ENCODE measurements at places on chromosomes 12 and 14.

GRCh38 chr14:99971087-99971940 is 93.9 kb upstream of the EVL start:
- peak; percentile 94 for DNase-seq

GRCh38 chr14:93929048-93929535 is 1.9 kb downstream of the FAM181A start:
- DNase-seq, result no peak

DNA sequence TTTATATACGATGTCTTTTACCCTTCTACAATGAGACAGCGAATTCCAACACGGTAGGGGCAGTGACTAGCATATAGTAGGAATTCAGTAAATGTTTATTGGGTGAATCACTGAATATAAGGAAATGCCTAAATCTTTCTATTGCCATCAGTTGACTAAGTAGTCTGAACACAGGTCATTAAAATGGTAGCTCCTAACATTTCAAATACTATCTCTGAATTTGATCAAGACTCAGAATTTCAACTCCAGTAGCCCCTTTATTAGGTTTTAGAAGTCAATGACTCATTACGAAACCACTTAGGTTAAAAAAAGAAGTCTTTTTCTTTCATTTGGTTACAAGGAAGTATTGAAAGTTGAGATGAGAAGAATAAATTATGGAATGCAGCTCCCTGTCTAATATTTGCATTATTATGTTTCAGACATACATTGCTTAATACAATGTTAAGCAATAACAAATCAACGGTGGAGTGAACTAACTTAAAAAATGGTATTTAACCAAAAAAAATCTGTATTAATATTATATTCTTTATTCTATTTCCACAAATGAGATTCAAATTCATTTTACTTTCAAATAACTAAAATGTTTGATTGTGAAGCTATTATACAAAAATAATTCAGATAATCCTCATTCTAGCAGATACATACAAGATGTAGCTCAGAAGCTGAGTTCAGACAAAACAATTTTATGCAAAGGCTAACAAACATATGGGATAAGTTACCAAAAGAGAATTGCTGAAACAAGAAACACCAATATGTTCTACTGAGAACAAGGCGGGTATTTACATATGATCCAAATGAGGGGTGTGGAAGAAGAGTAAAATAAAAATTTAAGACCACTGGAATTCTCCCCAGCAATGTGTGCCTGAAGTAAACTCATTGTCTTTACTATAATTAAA is 302.7 kb downstream of the CEP128 start:
- DNase-seq, result no peak

- DNase-seq, result no peak
These were observed 32.1 kb upstream of the PTGDR start for GRCh38 chr14:52235434-52235833.

DNA sequence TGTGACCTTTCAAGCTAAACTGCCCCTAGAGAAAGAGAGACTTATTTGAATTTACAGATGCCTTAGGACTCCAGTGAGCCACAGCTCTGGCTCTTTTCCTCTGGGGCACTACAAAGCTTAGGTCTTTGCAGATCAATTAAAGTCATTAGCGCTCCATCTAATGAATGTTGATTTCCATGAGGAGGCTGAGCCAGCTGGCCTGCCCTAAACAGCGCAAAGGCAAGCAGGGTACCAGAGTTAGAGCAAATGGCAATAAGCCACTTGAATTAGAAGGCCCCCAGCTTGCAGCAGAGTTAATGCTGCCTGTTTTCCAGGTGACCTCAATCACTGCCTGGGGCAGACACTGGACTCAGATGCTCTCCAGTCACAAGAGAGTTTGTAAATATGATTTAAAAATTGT is 695.3 kb downstream of the DIO2 start:
- DNase-seq, result peak; percentile 57

- peak; percentile 22 for DNase-seq
These were observed 64.9 kb upstream of the ZDHHC17 start for GRCh38 chr12:76698966-76699365.

DNA sequence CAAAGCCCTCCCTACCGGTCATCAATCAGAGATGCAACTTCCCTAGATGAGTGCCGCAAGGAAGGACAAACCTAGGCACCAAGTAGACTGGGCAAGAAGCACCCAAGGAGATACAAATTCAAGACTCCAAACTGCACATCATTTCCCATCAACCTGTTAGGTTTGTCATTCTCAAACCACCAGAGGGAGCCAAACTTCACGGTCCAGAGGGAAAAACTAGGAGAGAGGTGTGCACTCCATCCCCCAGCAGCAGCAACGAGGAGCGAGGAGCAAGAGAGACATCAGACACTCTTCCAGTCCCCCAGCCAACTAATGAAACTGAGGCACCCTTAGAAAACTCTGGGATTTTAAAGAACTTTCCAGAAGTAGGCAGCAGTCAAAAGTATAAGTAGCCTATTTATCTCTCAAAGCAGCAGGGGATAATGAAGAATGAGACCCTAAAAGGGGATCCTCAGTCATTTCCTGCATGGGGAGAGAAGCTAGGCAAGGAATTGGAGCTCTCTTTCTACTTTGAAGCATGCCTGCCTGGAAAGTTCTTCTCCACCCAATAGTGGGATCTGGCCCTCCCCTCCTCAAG is 37.0 kb upstream of the NT5DC3 start:
- peak; percentile 73 for DNase-seq

DNA sequence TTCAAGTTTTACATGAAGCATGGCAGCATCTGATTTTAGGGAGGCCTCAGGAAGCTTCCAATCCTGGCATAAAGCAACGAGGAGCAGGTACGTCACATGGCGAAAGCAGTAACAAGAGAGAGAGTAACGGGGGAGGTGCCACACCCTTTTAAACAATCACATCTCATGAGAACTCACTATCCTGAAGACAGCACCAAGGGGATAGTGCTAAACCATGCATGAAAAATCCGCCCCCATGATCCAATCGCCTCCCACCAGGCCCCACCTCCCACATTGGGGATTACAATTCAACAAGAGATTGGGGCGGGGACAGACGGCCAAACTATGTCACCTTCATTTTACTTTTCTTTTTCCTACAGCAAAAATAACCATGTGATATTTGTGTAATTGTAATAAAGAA is 7.2 kb upstream of the MAP3K9 start:
- no peak for DNase-seq

- no peak for DNase-seq
These were observed 46.5 kb upstream of the SAV1 start for GRCh38 chr14:50714450-50715073.

DNA sequence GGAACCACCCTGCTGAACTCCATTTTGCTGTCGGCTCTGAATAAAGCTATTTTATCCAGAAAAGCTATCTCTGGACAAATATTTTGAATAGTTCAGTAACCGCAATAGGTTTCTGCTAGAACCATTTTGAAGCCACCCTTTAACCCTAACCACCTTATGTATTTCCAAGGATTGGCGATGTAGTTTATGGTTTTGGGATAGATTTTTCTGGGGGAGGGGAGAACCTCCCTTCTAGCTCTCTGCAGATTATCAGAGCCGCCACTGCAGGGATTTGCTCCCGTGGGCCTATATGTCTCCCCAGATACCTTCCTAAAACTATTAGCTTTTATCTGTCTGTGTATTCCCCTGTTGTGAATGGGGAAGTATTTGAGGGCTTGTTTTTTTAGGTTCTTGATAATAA is 1.8 kb upstream of the TUBA1B start:
- no peak for DNase-seq

DNA sequence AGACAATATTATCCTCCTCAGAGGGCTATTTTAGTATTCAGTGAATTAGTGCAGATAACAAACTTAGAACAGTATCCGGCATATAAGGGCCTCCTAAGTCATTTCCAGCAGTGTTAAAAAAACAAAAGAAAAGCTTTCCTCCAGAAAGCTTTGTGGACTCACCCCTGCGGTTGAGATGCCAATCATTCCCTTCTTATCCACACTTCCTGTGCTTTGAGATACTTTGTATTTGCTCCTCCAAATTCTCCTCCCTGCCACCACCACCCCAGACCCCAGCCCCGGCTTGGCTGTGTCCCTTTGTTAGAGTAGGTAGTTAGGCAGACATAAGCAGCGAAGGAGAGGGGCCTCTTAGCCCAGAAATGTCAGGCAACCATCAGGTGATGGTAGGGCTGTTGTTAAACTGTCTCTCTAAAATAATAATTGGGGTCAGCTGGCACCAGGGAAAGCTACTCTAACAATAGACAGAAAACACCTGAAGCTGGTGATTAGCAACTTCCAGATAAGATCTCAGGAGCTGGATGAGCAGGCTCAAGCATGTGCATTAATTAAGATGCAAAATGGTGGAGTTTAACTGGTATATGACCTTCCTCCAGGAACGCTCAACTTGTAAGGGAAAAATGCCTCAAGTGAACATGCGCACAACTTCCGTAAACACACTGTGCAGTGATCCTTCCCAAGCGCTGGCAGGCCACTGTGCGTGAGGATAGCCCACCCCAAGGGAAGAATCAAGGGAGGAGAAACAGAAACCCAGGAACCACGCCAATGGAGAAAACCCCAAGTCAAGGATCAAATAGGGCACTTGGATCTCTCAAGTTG is 152.1 kb upstream of the EEA1 start:
- no peak for DNase-seq

DNA sequence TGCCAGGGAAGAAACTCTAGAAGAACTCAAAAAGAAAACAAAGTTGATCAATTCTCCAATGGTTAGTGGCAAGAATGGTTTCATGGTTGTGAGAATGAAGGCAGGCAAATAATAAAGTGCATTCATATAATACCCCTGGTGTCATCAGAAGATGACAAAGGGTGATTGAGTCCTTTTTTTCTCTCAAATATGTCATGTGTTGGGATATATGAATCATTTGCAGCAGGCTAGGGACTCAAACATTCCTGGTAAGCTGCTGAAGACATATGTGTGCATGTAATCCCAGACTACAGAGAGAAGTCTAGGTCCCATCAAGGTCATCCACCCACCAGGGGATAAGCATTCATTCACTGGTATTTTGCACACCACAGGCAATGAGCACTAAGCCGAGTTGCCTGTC is 82.4 kb upstream of the MYF6 start:
- no peak for DNase-seq

GRCh38 chr14:69280746-69281291 is 20.9 kb downstream of the GALNT16 start:
- DNase-seq, result no peak

- peak; percentile 8 for DNase-seq
These were observed 91.4 kb upstream of the CPM start for GRCh38 chr12:69024413-69024812.

GRCh38 chr12:89949457-89950195 is 241.0 kb upstream of the ATP2B1 start:
- peak; percentile 45 for DNase-seq

GRCh38 chr12:101414533-101415119 is 7.1 kb upstream of the ARL1 start:
- DNase-seq, result peak; percentile 41

GRCh38 chr14:71739273-71739990 is 192.8 kb upstream of the RGS6 start:
- DNase-seq, result no peak

DNA sequence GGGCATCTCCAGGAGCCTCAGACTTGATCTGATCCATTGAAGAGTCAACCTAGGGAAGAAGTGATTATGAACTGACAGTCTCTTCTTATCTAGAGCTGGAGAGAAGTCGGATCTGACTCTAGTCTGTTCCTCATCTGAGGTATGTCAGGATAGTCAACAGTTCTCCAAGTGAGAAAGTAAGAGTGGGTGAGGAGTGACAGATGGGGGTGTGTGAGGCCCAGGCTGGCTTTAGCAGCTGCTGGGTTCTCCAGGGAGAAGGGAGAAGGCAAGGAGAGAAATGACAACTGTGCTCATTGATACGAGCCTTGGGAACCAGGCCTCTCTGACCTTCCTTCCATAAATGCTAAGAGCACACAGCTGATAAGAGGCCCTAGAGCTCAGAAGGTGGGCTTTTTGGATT is 53.3 kb downstream of the IRAK3 start:
- no peak for DNase-seq

GRCh38 chr12:47652521-47653234 is 53.2 kb downstream of the RPAP3 start:
- no peak for DNase-seq

DNA sequence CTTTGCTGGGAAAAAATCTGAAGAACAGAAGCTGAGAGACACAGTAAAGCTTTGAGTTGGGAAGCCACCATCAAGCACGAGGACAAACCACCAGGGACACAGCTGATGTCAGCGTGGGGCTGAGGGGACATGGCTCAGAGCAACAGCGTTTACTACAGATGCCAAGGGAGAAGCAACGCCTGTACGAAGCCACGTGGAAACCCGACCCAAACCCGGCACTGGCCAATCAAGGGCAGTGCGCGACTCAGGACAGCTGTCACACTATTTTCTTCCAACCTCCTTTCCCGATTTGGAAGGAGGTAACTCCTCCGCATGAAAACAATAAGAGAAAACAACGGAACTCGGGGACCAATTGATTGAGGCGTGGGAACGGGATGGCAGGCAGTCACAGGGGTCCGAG is 20.2 kb upstream of the CHGA start:
- DNase-seq, result no peak

DNA sequence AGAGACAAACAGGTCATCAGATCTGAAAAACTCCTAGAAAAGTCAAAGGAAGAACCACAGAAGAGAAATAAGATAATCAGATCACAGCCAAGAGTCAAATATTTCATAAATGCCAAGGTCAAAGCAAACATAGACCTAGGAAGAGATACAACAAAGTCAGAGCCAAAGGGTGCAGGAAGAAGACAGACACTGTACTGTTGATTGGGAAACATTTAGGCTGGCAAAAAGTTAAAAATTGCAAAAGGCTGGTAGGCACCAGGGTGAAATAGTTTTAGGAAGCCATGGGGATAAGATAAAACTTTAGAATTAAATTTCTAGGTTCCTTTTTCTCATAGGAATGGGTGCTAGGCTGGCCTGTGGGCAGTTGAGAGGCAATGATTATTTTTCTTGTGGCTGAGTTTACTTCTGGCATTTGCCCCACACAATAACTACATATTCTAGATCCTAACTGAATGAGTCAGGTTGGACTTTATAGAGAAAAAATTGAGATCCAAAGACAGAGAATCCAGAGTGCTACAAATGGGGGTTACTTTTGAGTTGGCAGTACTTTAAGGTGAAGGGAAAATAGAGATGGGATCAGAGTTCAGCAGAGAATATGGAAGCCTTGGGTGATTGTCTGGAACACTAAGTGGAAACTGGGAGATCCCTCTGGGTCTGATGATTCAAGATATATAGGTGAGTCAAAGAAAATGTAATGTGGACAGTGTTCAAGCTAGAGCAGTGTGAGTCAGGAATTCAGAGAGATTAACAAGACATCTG is 215.5 kb downstream of the C12orf50 start:
- DNase-seq, result no peak

DNA sequence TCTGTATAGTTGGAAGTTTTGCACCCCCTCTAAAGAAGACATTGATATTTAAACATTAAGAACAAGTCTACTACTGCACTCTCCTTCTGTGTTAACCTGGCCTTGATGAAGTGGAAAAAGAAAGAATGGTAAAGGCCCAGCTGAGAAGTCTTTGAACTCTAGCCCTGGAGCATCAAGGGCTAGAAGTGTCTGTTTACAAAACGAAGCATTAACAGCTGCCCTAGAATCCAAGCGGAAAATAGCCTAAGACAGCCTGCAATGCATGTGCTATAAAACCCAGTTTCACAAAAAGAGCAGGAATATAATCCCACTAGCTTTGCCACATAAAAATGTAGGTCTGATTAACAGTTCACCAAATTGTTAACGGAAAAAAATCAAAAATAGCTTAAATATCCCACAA is 60.5 kb downstream of the NUMB start:
- DNase-seq, result no peak

Data from COR-L47 (cell line).